RWPE1 (cell line): ENCODE measurements at places on chromosomes 16 and 17.
A peak's percentile ranks its signal among the peaks of the same experiment; 100 is the strongest.

DNA sequence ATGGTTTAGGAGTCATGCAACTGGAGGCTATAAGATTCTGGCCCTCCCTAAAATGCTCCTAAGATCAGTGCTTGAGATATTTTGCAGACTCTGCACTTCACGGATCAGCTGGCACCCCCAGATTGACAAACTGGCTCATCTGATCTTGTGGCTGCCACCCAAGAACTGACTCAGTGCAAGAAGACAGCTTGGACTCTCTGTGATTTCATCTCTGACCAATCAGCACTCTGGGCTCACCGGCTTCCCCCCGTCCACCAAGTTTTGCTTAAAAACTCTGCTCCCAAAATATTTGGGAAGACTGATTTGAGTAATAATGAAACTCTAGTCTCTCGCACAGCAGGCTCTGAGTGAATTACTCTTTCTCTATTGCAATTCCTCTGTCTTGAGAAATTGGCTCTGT, 26.3 kb upstream of the CCL2 start:
- DNase-seq: no peak

GRCh38 chr17:21772321-21772720, 80.0 kb downstream of the KCNJ18 start:
- DNase-seq: no peak

DNA sequence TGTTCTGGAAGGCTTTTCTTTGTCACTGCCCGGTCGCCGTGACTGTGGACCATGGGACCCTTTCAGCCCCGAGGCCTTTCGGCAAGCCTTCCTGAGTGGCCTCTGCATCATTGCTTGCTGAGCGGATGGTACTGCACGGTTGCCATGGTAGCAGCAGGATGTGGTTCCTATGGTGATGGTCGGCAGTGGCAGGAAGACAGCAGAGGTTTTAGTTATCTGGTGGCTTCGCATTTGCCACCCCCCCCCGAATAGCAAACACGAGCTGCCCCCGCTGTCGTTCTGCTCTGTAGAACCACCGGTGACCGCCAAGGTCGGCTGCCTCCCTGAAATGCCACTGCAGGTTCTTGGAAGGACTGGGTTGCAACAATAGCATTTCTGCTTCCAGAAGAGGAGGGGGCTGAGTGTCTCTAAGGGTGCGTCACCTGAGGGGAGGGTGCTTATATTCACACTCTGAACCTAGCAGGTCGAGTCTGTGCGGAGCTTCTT, 76.6 kb downstream of the CMIP start:
- DNase-seq: no peak

DNA sequence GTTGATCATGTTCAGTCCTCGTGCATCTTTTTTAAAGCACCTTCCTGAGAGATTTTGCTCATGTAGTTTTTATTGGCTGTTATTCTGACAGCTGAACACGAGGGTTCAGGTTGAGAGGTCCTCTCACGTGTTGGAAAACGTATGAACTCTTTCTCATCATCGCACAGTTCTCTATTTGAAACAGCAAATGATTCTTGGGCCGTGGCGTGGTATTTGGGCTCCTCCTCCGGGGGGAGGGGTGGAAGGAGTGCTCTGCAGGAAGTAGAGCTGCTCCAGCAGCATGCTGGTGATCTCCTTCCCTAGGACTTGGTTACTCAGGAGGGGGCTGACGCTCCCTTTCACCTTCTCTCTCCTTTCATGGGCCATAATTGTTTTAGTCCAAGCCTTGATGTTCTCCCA, 70.4 kb downstream of the KSR1 start:
- DNase-seq: no peak

- DNase-seq: no peak
These were observed 103.8 kb downstream of the TRIM37 start for GRCh38 chr17:59002848-59003247.

- no peak for DNase-seq
These were observed 174.3 kb downstream of the MAP2K6 start for GRCh38 chr17:69588827-69589239.

GRCh38 chr16:67215706-67216105, 11.2 kb upstream of the TMEM208 start:
- no peak for DNase-seq

- no peak for DNase-seq
These were observed 20.4 kb downstream of the RAI1 start for GRCh38 chr17:17701658-17702057.

DNA sequence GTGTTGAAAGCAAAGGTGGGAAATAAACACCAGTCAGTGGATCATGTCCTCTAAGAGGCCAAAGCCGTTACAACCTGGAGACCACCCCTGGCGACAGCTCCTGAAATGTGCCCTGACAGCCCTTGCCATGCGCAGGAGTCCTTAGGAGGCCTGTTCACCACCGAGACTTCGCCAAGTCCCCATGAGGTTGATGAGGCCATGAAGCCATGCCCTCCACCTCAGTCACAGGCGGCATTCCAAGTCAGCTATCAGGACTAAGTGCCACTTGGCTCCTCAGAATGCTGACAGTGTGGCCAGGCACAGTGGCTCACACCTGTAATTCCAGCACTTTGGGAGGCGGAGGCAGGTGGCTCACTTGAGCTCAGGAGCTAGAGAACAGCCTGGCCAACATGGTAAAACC, 27.1 kb downstream of the ADAM11 start:
- DNase-seq: no peak

DNA sequence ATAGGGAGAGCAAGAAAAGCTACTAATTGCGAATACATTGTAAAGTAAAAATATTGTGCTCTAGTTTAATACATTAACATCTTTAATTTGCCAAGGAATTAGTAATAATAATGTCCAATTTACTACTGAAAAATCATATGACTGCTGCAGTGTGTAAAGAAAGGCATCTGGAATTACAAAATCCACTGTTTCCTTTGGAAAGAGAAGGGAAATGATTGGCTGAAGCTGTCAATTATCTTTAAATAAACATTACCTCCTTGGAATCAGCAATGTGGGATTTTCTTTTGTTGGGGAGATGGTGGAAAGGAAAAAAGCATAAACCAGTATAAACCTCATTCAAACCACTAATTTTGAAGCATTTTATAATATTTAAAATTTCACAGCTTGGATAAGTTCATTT, 276.0 kb downstream of the MAP2K6 start:
- no peak for DNase-seq

- no peak for DNase-seq
These were observed 207.4 kb downstream of the RPTOR start for GRCh38 chr17:80751946-80752581.

GRCh38 chr16:83701494-83701893, 106.3 kb upstream of the HSBP1 start:
- peak; percentile 26 for DNase-seq

DNA sequence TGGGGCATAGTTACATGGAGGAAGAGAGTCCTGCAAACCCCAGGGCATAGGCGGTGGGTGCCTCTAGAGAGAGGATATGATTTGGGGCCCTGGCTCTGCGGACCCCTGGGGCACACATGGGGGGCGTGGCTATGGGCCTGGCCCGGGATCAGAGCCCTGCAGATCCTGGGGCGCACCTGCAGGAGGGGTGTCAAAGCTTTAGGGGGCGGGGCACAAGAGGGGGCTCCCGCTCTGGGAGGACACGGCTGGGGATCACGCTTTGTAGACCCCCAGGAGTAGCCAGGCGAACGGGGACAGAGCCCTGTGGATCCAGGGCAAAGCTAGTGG, 497 bp downstream of the BCL7C start:
- no peak for DNase-seq

DNA sequence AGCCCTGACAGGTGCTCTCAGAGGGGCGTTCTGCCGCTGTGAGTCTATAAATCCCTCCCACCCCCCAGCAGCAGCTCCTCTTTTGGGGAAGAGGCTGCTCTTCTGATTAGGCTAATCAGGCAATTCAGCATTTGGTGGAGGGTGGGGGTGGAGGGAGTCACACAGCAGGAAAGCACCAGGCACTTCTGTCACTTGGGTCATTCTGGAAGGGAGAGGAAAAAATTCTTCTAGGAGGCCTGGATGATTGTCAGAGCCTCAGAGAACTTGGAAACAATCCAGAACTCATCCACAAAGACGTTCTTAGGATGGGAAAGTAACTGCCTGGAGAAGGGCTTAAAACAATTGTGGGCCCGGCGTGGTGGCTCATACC, 7.3 kb upstream of the SSTR2 start:
- DNase-seq: no peak

GRCh38 chr17:35084987-35085386, 21.5 kb upstream of the RFFL start:
- DNase-seq: peak; percentile 70

GRCh38 chr17:30341703-30342249, 7.9 kb upstream of the TMIGD1 start:
- no peak for DNase-seq

- DNase-seq: no peak
These were observed 7.8 kb downstream of the SYCE1L start for GRCh38 chr16:77207030-77207429.
